ENCODE measurements at places on chromosomes 2 and 18. TPM values are rescaled to one million over a fixed set of nuclear protein-coding genes. Genes with fewer than 3 reads are reported as not detected.

The BMP10 gene
- not detected for polyA plus RNA-seq

The SGPP2 gene
- 5.3 TPM for polyA plus RNA-seq

The CCDC68 gene
- not detected for polyA plus RNA-seq

The POMC gene
- 9.9 TPM for polyA plus RNA-seq

The IL37 gene
- not detected for polyA plus RNA-seq

The CHMP3 gene
- polyA plus RNA-seq, result 32.5 TPM

The GPN1 gene
- polyA plus RNA-seq, result 71.8 TPM

The GAL3ST2 gene
- polyA plus RNA-seq, result 0.15 TPM

The CYTIP gene
- polyA plus RNA-seq, result 73.2 TPM

The PRR30 gene
- polyA plus RNA-seq, result not detected

The KCNS3 gene
- not detected for polyA plus RNA-seq

The NEB gene
- 0.47 TPM for polyA plus RNA-seq

The ASPRV1 gene
- 0.60 TPM for polyA plus RNA-seq

The GPR75 gene
- 0.20 TPM for polyA plus RNA-seq

The UGT1A4 gene
- not detected for polyA plus RNA-seq

The SESTD1 gene
- polyA plus RNA-seq, result 14.6 TPM

The ALPI gene
- polyA plus RNA-seq, result not detected

The ACMSD gene
- polyA plus RNA-seq, result 0.10 TPM

The CRYBA2 gene
- polyA plus RNA-seq, result not detected

The RPS27A gene
- polyA plus RNA-seq, result 1,892 TPM

The MREG gene
- 6.9 TPM for polyA plus RNA-seq

The MAPRE3 gene
- 1.0 TPM for polyA plus RNA-seq

The PHLPP1 gene
- 0.42 TPM for polyA plus RNA-seq

The GDF7 gene
- 0.08 TPM for polyA plus RNA-seq

The FAM228A gene
- polyA plus RNA-seq, result not detected

The ABCB11 gene
- not detected for polyA plus RNA-seq

The RAPH1 gene
- polyA plus RNA-seq, result 0.13 TPM

The SERPINB5 gene
- polyA plus RNA-seq, result not detected

The KIAA2012 gene
- not detected for polyA plus RNA-seq

The IL1R1 gene
- polyA plus RNA-seq, result 0.28 TPM

The SLC14A1 gene
- not detected for polyA plus RNA-seq

The FOXD4L1 gene
- polyA plus RNA-seq, result not detected

The REG3A gene
- polyA plus RNA-seq, result not detected

The FRZB gene
- not detected for polyA plus RNA-seq

The RPIA gene
- polyA plus RNA-seq, result 58.1 TPM

The TRIM43 gene
- polyA plus RNA-seq, result not detected

The KCNK3 gene
- not detected for polyA plus RNA-seq

All from GM12878 (cell line).